ENCODE measurements at places on chromosomes 2 and 18.

- no peaks in the 10 kb centered on the region for H3K36me3 ChIP-seq
- no peaks in the 10 kb centered on the region for H3K27me3 ChIP-seq
- no peaks in the 10 kb centered on the region for H3K4me1 ChIP-seq
- H3K27ac ChIP-seq: no peak overlapping the region
- no peak overlapping the region for H3K4me3 ChIP-seq
Measured at GRCh38 chr2:157497638-157498314, 53.9 kb upstream of the CYTIP start.

DNA sequence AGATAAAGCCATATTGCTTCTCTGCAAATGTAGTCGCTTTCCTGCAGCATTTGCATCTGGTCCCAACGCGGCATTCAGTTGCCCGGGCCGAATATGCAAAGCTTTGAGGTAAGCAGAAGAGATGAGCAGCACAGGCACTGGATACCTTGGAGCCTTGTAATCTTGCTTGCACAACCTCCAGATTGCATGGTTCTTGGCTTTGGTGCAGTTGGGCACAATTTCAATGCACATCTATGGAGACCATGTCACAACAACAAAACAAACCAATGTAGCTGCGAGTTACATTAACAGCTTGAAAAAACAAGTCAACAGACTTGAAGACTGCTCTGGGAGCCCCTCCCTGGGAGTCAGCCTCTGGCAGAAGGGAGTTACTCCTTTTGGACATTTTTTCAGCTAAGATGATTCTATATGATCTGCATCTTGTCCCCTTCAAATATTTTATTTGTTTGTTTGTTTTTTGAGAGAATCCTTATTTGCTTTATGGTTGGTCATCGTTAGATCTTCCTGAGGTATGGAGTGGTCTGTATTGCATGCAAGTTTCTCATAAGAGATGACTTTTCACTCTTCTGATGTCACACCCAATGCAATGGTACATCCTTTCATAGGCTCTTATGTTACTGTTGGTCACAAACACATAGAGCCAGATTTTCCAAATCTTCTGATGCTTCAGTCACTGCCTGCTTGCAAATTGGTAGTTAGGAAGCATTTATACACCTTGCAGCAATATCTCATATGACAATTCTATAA lies 113.5 kb downstream of the EFEMP1 start:
- H3K36me3 ChIP-seq: no peaks in the 10 kb centered on the region
- H3K27ac ChIP-seq: no peak overlapping the region
- H3K4me1 ChIP-seq: peaks cover 3% of the 10 kb centered on the region
- no peak overlapping the region for H3K4me3 ChIP-seq

- H3K27me3 ChIP-seq: peaks cover 3% of the 10 kb centered on the region
- no peak overlapping the region for H3K4me3 ChIP-seq
- H3K4me1 ChIP-seq: no peaks in the 10 kb centered on the region
Measured at GRCh38 chr2:2791031-2791430, 460.0 kb upstream of the MYT1L start.

GRCh38 chr2:190986221-190986953 lies 27.6 kb downstream of the STAT1 start:
- no peaks in the 10 kb centered on the region for H3K27me3 ChIP-seq
- DNase-seq: no peak
- peaks cover 93% of the 10 kb centered on the region for H3K36me3 ChIP-seq
- H3K4me3 ChIP-seq: no peak overlapping the region
- H3K4me1 ChIP-seq: no peaks in the 10 kb centered on the region

GRCh38 chr2:16642088-16642487 lies 23.5 kb downstream of the CYRIA start:
- no peak for DNase-seq
- H3K4me1 ChIP-seq: no peaks in the 10 kb centered on the region
- H3K4me3 ChIP-seq: no peak overlapping the region
- no peak overlapping the region for H3K27ac ChIP-seq
- H3K36me3 ChIP-seq: no peaks in the 10 kb centered on the region

- no peak for DNase-seq
- H3K36me3 ChIP-seq: no peaks in the 10 kb centered on the region
- peaks cover 12% of the 10 kb centered on the region for H3K4me1 ChIP-seq
- H3K27ac ChIP-seq: no peak overlapping the region
- H3K27me3 ChIP-seq: no peaks in the 10 kb centered on the region
Measured at GRCh38 chr2:55416786-55417568, 2.7 kb downstream of the CCDC88A start.

DNA sequence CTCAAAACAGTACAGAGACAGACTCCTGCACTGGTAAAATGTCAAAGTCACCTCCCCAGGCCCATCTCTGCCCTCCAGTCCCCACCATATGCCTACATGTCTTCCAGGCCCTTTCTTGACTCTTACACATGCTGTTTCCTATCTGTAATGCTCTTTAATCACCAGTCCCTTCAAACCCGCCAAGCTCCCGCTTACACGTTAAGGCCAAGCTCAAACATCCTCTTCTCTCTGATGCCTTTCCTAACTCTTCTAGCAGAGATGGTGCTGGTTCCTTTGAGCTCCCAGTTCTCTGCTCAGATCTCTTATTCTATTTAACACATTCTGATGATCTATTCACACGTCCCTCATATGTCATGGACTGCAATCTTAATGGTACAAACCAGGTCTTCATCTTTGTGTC lies 5.0 kb downstream of the EVA1A start:
- no peak overlapping the region for H3K27ac ChIP-seq
- H3K27me3 ChIP-seq: peaks cover 29% of the 10 kb centered on the region
- H3K36me3 ChIP-seq: no peaks in the 10 kb centered on the region
- peaks cover 10% of the 10 kb centered on the region for H3K4me1 ChIP-seq
- no peak for DNase-seq
- no peak overlapping the region for H3K4me3 ChIP-seq

DNA sequence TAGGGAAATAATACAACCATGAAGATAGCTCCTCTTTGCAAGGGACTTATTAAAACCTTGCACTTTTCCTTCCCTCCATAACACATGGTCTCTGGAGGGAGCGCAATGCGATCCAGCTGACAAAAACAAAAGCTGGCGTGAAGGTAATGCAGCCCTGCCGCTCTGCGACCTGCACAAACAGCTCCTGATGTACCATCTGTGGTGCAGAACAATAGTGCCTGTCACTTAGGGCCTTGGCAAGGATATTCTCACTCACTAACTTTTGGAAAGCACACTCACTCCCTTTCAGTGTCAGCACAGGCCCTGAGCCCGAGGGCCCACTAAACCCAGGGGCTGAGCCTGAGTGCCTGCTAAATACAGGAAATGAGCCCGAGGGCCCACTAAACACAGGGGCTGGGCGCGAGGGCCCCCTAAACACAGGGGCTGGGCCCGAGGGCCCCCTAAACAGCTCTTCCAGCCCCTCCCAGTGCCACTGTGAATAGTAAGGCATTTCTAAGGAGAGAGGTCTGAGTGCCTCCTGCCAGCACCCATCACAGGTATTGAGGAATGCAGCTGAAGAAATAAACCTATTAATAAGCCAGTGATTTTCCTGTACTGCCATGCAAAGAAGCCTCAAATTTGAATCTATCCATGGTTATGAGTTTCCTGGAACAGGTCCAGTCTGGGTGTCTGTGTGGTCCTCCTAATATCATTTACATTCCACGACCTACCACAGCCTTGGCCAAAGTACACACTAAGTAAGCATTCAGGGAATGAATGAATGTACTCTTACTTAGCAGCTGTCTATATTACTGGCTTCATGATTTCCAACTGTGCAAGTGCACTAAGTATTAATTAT lies 9.3 kb downstream of the L3MBTL4 start:
- H3K36me3 ChIP-seq: no peaks in the 10 kb centered on the region
- H3K4me1 ChIP-seq: no peaks in the 10 kb centered on the region
- H3K27me3 ChIP-seq: no peaks in the 10 kb centered on the region
- DNase-seq: no peak

DNA sequence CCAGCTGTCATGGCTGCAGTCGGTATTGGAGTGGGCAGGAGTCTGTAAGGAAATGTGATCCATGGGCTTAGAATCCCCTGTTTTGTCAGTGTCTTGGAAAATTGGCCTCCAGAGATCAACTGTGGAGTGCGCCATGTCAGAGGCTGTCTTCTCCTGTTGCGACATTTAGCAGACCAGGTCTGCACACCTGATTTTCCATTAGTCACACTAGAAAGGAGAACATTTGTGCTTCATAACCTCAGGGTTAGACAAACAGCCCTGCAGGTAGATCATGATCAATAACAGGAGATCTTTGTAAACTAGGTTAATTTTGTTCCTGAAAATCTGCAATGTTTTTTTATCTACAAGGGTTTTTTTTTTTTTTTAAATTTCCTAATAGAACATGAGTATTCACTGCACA lies 28.0 kb downstream of the LDLRAD4 start:
- H3K36me3 ChIP-seq: peaks cover 5% of the 10 kb centered on the region
- no peaks in the 10 kb centered on the region for H3K4me1 ChIP-seq
- no peak for DNase-seq
- no peak overlapping the region for H3K4me3 ChIP-seq

GRCh38 chr18:36572135-36572856 lies 256.5 kb downstream of the TPGS2 start:
- H3K27me3 ChIP-seq: no peaks in the 10 kb centered on the region
- no peak for DNase-seq
- no peak overlapping the region for H3K4me3 ChIP-seq
- peak overlapping the region; percentile 16 for H3K27ac ChIP-seq

GRCh38 chr2:11344956-11345677 lies 681 bp upstream of the ROCK2 start:
- DNase-seq: peak; percentile 87
- peak overlapping the region; percentile 97 for H3K27ac ChIP-seq
- no peaks in the 10 kb centered on the region for H3K36me3 ChIP-seq
- H3K4me3 ChIP-seq: peak overlapping the region; percentile 91
- H3K27me3 ChIP-seq: no peaks in the 10 kb centered on the region
- peaks cover 30% of the 10 kb centered on the region for H3K4me1 ChIP-seq

DNA sequence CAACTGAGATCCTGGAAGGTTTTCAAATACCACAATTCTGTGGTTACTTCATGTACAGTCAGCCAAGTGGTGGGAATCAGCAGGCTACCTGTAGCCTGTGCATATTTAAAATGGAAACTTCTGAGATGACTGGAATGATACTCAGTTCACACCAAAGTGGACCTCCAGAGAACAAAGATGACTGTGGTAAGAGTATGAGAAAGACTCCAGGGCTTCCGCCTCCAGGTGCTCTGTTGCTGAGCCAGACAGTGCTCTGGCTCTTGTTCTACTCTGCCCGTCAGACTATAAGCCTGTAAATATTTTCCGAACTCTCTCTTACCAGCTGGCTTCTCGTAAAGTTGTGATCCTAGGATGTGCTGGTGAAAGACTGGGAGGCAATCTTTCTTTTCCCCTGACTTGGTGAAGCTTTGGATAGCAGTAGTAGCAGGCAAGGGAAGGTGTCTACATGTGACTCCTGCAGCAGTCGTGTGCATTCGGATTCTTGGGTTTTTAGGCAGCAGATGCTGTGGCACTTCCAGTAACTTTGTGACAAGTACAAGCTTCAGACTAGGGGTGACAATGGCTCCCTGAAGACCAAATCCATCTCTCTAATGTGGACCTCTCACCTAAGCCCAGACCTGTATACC lies 23.1 kb downstream of the ST3GAL5 start:
- H3K4me3 ChIP-seq: no peak overlapping the region
- peaks cover 9% of the 10 kb centered on the region for H3K36me3 ChIP-seq
- no peaks in the 10 kb centered on the region for H3K27me3 ChIP-seq
- no peak for DNase-seq
- no peak overlapping the region for H3K27ac ChIP-seq
- H3K4me1 ChIP-seq: no peaks in the 10 kb centered on the region

- no peaks in the 10 kb centered on the region for H3K36me3 ChIP-seq
- no peaks in the 10 kb centered on the region for H3K27me3 ChIP-seq
- H3K27ac ChIP-seq: no peak overlapping the region
- no peak overlapping the region for H3K4me3 ChIP-seq
- no peaks in the 10 kb centered on the region for H3K4me1 ChIP-seq
Measured at GRCh38 chr2:12686708-12687283, 29.9 kb upstream of the TRIB2 start.

All from tibial artery (tissue), 4 donors.